ENCODE measurements at places on chromosomes 5 and 9.

DNA sequence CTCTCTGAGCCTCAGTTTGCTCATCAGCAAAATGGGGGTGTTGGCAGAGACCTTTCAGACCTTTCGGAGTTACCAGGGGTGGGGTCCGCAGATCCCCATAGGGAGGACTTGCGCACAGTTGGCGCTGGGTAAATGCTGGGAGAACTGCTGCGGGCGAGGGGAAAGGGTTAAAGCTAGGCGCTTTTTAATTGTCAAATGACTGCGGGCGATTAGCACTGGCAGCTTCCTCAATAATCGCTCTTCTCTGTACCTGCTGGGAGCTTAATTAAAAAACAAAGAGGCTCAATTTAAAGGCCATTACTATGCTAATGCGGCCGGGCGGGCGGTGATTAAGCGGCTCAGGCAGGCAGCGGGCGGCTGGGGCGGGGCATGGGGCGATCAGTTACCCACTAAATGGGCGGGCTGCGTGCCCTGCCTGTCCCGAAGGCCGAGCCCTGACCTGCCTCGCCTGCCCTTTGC is 63.0 kb downstream of the LMX1B start:
- no peak for DNase-seq

DNA sequence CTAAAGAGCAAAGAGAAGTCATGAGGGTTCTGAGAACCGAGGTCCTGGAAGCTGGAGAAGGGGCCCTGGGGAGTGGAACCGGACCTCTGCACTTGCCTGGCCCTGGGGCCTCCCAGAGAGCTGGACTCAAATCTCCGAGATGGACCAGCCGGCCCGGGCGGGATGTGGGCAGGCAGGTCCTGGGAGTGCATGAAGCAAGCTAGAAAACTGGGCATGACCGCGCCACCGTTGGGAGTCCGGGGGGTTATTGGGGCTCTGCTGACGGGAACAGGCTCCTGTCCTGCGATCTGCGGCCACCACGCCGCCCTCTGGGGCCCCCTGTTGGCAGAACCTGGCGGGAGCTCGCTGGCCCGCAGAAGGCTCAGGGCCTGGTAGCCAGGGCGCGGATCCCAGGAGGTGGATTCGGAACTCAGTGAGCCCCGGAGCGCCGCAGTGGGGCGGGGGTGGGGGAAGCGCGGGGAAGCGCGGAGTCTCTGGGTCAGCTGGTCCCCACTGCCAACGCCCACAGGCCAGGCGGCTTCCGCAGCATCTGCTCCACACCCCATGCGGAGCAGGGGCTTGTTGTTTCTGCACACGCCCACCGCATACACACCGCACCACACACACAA is 150.6 kb downstream of the ERCC6L2 start:
- no peak for DNase-seq

- no peak for DNase-seq
These were observed 397.1 kb downstream of the MAN2A1 start for GRCh38 chr5:110086658-110087388.

DNA sequence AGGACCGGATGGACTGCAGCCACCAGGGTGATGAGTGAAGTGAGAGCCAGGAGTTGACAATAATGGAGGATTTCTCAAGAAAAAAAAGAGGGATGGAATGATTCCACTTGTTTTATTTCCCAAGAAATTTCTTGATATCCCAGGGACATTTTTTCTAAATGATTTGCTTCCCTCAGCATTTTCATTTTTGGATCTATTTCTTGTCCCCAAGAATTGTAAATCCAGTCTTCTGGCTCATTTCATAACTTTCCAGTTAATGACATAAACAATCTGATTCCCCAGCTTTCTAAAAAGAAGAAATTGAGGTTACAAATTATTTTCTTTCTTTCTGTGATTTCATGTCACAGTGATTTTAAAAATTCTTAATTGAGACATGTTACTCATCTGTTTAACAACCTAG is 446.5 kb downstream of the PRR16 start:
- DNase-seq, result no peak

GRCh38 chr9:122900791-122901190 is 4.4 kb downstream of the RC3H2 start:
- no peak for DNase-seq
